ENCODE measurements at places on chromosomes 3 and 15. TPM values are rescaled to one million over a fixed set of nuclear protein-coding genes. Genes with fewer than 3 reads are reported as not detected.

The CLDN18 gene
- 4.0 TPM for total RNA-seq

The OR5K1 gene
- total RNA-seq: not detected

The GP9 gene
- not detected for total RNA-seq

The ZBTB47 gene
- 7.9 TPM for total RNA-seq

The NTRK3 gene
- 0.16 TPM for total RNA-seq

The PPP2R3A gene
- 5.9 TPM for total RNA-seq
